Aortic smooth muscle cell (primary cell): ENCODE measurements at places on chromosomes 11 and 22. TPM values are rescaled to one million over a fixed set of nuclear protein-coding genes. Genes with fewer than 3 reads are reported as not detected.

OR8H2 gene
- total RNA-seq = not detected in 2 replicates

OR2AG2 gene
- total RNA-seq = 0.13 and 0.19 TPM in 2 replicates

ART1 gene
- total RNA-seq = not detected in 2 replicates

WDR74 gene
- total RNA-seq = 31.3 and 49.8 TPM in 2 replicates

MFRP gene
- not detected in 2 replicates for total RNA-seq

TEAD1 gene
- 54.4 and 72.1 TPM in 2 replicates for total RNA-seq

OR52I2 gene
- total RNA-seq = not detected in 2 replicates

BIRC2 gene
- total RNA-seq = 53.1 and 55.6 TPM in 2 replicates

MMP12 gene
- total RNA-seq = not detected in 2 replicates

TUB gene
- 4.4 and 9.1 TPM in 2 replicates for total RNA-seq

SAA2 gene
- total RNA-seq = not detected in 2 replicates

CFAP300 gene
- total RNA-seq = 7.7 and 7.8 TPM in 2 replicates

TMEM151A gene
- total RNA-seq = 0.13 and 0.25 TPM in 2 replicates

LINC01488 gene
- not detected in 2 replicates for total RNA-seq

OSBP2 gene
- total RNA-seq = 2.2 and 2.9 TPM in 2 replicates

DRAP1 gene
- 574 and 841 TPM in 2 replicates for total RNA-seq

FAM111B gene
- 6.4 and 20.6 TPM in 2 replicates for total RNA-seq

PHF5A gene
- total RNA-seq = 51.9 and 53.2 TPM in 2 replicates

MYEOV gene
- 1.2 and 2.5 TPM in 2 replicates for total RNA-seq

SLC25A17 gene
- 12.3 and 12.4 TPM in 2 replicates for total RNA-seq

FERMT3 gene
- total RNA-seq = 50.9 and 96.3 TPM in 2 replicates

PGA3 gene
- 0.25 and 0.79 TPM in 2 replicates for total RNA-seq

USH1C gene
- not detected in 2 replicates for total RNA-seq

MLC1 gene
- 2.1 and 2.2 TPM in 2 replicates for total RNA-seq

AQP11 gene
- total RNA-seq = 0.40 and 0.56 TPM in 2 replicates

CDC42EP2 gene
- 7.3 and 12.8 TPM in 2 replicates for total RNA-seq

IL18 gene
- 0.12 TPM in 1 of 2 replicates, not detected in the other for total RNA-seq

MS4A6E gene
- not detected in 2 replicates for total RNA-seq

FOLR1 gene
- not detected in 2 replicates for total RNA-seq

KDM2A gene
- 34.6 and 38.3 TPM in 2 replicates for total RNA-seq

TRIM51 gene
- total RNA-seq = not detected in 2 replicates

RIMBP3C gene
- 0.19 and 0.53 TPM in 2 replicates for total RNA-seq

MS4A1 gene
- total RNA-seq = not detected in 2 replicates

C11orf42 gene
- not detected in 2 replicates for total RNA-seq

NNMT gene
- total RNA-seq = 311 and 473 TPM in 2 replicates

HOATZ gene
- not detected in 2 replicates for total RNA-seq

ARHGEF17 gene
- 31.4 and 58.3 TPM in 2 replicates for total RNA-seq

SSTR3 gene
- total RNA-seq = not detected in 2 replicates

MS4A12 gene
- total RNA-seq = not detected in 2 replicates

SMC1B gene
- 0.13 TPM in 1 of 2 replicates, not detected in the other for total RNA-seq

BIRC3 gene
- 0.68 and 0.92 TPM in 2 replicates for total RNA-seq

HTR3A gene
- total RNA-seq = not detected in 2 replicates

PAMR1 gene
- total RNA-seq = 62.4 and 355 TPM in 2 replicates

GRIK4 gene
- total RNA-seq = under 0.01 TPM in 1 of 2 replicates, not detected in the other

GUCY1A2 gene
- 0.31 and 0.53 TPM in 2 replicates for total RNA-seq

KLHDC7B gene
- under 0.01 TPM in 1 of 2 replicates, not detected in the other for total RNA-seq

DGCR2 gene
- total RNA-seq = 30.1 and 32.1 TPM in 2 replicates

KCNE3 gene
- total RNA-seq = under 0.01 and 0.06 TPM in 2 replicates

NLRP14 gene
- 0.37 and 0.92 TPM in 2 replicates for total RNA-seq

C1QTNF4 gene
- 0.06 TPM in 1 of 2 replicates, not detected in the other for total RNA-seq

ABTB2 gene
- total RNA-seq = 3.0 and 3.1 TPM in 2 replicates

TSPAN32 gene
- 0.25 and 0.26 TPM in 2 replicates for total RNA-seq

MS4A7 gene
- not detected in 2 replicates for total RNA-seq

APOL4 gene
- total RNA-seq = 0.13 and 0.37 TPM in 2 replicates

CCDC82 gene
- total RNA-seq = 14.8 and 19.1 TPM in 2 replicates

SORL1 gene
- 0.66 and 2.0 TPM in 2 replicates for total RNA-seq

APOC3 gene
- not detected in 2 replicates for total RNA-seq

PARVG gene
- total RNA-seq = 0.06 and 0.13 TPM in 2 replicates
